ENCODE measurements at places on chromosomes 5 and 9.

DNA sequence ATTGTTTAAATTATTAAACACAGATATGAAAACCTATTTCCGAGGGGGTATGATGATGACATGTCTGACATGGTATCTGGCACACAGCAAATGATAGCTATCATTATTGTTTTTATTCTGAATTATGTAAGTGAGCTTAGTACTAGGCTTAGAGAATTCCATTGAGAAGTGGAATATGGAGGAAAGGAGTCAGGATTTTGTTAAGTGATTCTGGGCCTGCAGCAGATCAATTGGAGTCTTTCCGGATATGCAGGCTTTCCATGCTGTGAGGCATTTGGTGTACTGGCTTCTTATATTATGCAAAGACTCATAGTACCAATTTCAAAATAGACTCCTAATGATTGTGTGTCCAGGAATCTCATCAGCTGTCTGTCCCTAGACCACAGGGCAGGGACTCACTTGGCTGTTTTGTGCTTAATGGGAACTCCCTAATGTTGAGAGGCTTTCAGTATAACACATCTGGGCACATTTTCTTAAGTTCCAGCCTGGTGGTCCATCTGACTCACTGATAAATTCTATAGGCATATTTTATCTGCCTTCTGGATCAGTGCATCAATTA lies 180.0 kb upstream of the KLF9 start:
- no peak for DNase-seq

GRCh38 chr9:27059412-27059811 lies 49.6 kb upstream of the TEK start:
- no peak for DNase-seq

DNA sequence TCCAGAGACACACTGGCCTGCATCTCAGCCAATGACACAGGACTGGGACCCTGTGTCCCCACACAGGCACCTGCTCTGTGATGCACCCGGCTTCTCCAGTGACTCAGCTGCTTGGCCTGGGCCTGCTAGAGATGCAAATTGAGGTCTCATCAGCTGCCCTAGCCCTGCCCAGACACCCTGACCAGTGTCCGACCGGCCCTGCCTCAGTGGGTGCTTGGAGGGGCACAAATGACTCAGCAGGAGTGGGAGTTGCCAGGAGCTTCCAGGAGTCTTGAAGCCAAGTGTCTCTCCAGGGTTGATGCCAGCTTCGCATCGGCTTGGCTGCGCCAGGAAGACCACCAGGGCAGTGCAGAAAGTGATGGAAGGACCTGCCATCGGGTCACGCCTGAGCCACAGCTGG lies 148.2 kb downstream of the ICE1 start:
- DNase-seq = no peak

GRCh38 chr5:58759745-58760144 lies 176.9 kb downstream of the RAB3C start:
- no peak for DNase-seq

DNA sequence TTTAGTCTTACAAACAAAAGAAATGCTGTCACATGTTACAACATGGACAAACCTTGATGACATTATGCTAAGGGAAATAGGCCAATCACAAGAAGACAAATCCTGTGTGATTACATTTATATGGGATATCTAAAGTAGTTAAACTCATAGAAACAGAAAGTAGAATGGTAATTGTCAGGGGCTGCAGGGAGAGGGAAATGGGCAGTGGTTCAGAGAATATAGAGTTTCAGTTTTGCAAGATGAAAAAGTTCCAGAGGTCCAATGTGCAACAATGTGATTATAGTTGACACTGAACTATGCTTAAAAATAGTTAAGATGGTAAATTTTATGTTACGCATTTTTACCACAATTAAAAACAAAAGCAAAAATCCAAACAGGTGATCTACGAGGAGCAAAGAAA lies 265.5 kb downstream of the NDUFS4 start:
- DNase-seq = no peak

DNA sequence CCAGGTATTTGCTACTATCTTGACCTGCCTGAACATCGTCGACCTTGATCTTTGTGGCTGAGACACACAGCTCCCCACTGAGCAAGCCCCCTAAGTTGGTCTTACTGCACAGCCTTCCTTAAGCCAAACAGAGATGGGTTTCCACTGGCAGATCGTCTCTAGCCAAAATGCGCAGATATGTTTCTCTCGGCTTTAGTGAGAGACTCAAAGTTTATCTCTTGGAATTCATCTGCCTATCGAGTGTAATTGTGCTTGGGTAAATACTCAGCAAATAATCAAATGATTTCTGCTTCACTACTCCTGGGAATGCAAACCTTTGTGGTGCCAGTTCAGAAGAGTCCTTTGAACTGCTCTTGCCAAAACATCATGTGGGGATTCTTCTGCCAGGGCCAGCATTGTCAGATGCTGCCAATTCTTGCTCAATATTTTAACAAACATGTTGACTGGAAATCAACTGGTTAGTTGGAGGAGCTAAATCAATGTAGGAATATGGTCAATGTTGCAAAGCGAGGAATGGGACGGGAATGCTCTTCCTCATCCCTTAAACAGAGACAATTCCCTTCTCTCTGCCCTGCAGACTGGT lies 141.2 kb upstream of the SLC28A3 start:
- no peak for DNase-seq

- DNase-seq = no peak
Measured at GRCh38 chr9:137900584-137901310, 23.2 kb downstream of the CACNA1B start.

DNA sequence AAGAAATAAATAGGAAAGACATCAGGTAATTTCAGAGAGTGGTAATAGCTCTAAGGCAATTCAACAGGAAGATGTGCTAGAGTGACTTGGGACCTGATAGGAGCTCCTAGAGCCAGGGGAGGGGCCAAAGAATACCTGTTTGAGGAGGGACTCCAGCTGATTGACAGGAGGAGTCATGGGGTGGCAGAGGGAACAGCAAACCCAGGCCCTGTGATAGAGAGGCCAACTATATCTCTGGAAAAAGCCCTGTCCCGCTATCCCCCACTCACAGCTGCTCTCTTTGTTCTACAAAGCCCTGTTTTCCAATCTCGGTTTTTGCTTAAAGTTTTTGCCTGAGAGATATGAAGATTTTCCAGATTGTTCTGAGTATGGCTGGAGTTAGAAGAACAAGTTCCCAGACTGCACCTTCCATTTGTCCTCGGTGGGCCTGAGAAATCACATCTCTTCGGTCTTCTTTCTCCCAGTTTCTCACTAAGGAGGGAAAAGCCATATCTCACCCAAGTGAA lies 9.0 kb upstream of the NSD1 start:
- no peak for DNase-seq

GRCh38 chr5:117102591-117102990 lies 528.0 kb upstream of the SEMA6A start:
- no peak for DNase-seq

GRCh38 chr9:4581035-4581760 lies 80.9 kb upstream of the PLPP6 start:
- no peak for DNase-seq

DNA sequence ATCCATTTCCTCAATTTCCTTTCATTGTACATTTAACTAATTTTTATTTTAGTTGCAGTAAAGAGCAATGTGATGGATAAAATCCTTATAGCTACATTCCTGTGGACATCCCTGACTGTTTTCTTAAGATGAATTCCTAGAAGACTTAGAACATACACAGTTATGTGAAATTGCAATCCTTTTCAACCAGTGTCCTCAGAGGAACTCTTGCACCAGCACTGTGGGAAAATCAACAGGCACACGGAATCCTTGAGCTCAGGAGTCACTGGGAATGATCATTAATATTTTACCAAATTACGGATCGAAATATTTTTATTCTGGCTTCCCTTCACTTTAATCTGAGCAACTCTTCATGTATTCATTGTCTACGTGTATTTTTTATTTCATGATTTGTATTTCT lies 901.9 kb upstream of the WWC1 start:
- DNase-seq = no peak

DNA sequence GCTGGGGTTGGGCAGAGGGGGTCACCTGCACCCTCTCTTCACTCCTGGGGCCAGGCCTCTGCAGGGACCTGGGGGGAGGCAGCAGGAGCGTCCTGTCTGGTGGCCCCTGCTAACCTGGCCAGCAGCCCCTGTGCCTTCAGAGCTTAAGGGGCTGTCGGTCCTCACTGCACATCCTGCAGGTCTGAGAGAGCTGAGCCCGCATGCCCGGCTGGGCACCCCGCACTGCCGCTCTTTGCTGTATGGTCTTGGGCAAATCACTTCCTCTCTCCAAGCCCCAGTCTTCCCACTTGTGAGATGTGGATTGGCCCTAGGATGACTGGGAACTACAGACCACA lies 7.9 kb downstream of the FLT4 start:
- no peak for DNase-seq

DNA sequence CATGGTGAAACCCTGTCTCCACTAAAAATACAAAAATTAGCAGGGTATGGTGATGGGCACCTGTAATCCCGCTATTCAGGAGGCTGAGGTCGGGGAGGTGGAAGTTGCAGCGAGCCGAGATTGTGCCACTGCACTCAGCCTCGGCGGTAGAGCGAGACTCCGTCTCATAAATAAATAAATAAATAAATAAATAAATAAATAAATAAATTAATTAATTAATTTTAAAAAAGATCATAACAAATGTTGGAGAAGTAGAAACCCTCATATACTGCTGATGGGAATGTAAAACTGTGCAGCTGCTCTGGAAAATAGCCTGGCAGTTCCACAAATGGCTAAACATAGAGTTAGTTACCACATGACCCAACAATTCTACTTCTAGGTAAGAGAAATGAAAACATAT lies 39.3 kb downstream of the EPB41L4B start:
- DNase-seq = no peak

DNA sequence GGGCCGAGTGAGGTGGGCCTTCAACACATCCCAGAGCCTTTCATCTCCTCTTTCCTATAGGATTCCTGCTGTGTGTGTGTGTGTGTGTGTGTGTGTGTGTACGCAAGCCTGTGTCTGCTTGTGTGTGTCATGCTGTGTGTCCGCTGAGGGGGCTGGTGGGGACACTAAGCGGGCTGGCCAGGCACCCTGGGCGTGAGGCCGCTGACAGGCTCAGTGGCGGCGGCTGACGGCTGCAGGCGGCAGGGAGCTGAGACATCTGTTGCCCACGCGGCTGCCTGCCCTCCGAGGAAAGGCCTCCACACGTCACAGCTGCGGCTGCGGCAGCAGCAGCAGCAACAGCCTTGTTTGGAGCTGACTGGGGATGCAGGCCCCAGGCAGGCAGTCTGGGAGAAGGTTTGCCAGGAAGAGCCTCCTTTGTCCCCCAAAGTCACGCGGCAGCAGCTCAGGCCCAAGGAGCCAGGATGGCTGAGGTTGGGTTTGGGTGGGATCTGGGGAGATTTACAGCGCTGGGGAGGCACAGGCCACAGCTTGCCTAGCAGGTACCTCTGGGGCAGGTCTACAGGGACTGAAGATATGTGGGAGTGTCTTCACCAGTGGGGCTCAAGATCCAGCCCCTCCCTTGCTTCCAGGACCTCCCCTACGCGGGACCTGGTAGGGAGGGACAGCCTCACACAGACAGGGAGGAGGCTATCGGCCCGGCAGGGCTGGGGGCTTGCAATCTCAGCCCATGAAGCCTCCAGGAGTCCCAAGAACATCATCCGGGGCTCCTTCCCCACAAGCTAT lies 1.8 kb downstream of the PDLIM4 start:
- no peak for DNase-seq

DNA sequence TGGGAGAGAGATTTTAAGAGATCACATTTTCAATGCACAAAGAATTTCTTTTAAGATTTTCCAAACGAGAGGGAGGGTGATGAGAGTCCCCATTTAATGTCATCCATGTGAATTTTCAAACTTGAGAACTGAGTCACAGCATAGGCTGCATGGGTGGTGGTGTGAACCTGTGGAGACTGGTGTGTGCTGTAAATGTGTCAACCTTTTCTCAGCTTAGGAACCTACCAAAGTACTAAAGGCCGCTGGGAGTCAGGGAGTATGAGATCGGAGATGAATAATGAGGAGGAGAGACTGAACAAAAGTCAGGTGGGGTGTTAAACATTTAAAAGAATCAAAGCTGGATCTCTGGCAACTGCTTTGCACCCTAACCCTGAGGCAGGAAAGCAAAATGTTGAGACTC lies 7.5 kb downstream of the ALDH1A1 start:
- no peak for DNase-seq

DNA sequence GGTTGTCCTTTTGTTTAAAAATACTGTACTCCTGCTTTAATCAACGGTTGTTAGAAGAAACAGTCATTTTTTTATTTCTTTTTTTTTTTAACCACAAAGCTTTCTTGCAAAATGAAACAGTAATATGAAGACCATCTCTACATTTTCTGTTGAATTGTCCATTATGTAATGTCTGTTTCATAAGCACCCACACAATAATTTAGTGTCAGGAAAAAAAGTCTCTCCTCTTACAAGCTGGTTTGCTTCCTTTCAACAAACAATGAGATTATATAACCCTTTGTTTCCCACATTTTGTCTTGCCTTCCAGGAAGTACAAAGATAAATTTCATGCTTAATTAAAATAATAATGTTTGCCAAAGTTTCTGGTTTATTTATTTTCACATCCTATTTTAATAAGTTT lies 16.7 kb downstream of the CTNNAL1 start:
- DNase-seq = no peak

- DNase-seq = no peak
Measured at GRCh38 chr5:54792611-54793404, 192.6 kb downstream of the ESM1 start.

DNA sequence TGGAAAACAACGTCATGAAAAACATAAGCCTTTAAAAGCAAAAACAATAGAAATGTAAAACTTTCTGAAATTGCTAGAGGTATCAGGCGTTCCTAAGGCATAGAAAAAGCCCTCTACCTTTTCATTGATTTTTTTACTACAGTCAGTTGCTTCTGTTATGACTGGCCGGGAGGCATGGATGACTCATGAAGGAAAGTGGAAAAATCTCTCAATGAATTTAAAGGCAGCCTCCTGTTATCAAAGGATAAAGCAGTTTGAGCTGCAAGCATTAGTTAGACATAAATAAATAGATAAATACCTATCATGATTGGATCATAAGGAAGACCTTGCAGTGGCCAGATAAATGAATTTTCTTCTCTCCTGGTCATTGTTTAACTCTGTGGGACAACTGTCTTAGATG lies 281.6 kb downstream of the MAST4 start:
- no peak for DNase-seq

DNA sequence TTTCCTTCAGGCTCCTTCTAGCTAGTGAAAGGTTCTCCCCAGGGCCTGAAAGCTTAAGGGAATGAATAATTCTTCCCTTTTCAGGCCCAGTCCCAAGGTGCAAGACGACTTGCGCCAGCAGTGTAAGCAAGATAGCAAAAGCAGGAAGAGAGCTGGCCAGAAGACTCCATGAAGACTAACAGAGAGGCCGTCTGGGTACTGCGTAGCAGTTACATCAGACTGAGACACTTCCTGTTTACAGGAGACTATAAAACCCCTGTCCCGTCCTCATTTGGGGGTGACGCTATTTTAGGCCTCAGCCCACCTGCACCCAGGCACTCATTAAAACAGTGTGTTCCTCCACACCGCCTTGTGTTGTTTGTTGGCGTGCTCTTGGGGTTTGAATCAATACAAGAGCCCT lies 90.7 kb upstream of the MOCS2 start:
- no peak for DNase-seq

DNA sequence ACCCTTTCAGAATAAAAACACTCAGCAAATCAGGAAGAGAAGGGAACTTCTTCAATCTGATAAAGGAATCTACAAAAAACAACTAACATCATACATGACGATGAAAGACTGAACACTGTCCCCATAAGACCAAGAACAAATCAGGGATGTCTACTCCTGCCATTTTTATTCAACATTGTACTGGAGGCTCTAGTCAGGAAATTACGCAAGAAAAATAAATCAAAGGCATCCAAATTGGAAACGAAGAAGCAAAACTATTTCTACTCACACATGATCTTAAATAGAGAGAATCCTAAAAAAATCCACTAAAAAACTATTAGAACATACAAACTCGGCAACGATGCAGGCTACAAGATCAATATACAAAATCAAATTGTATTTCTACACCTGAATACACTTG lies 42.3 kb downstream of the IPPK start:
- DNase-seq = no peak

All from stimulated activated CD4-positive, alpha-beta T cell treated with anti-CD3 and anti-CD28 coated beads, TNF-alpha, amount 100 ng/mL, for 1 hour (primary cell).